ENCODE measurements at places on chromosomes 11 and 22. TPM values are rescaled to one million over a fixed set of nuclear protein-coding genes. Genes with fewer than 3 reads are reported as not detected.

DNA sequence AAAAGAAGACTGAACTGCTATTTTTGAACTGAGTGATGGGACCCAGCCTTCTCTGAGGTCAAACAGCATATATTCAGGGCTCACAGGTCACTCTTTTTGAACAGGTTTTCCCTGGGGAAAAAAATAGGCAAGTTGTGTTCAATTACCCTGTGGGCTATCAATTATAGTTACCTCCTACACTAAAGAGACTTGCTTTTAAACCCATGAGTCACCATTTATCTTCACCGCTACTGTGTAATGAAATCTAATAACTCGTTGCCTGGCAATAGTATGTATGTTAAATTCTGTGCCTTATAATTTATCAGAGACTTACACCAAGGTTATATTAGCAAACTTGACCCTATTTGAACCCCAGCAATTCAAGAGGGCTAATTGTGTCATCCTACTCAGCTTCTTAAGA lies 98.5 kb downstream of the CYP2R1 start:
- DNase-seq = no peak

DNA sequence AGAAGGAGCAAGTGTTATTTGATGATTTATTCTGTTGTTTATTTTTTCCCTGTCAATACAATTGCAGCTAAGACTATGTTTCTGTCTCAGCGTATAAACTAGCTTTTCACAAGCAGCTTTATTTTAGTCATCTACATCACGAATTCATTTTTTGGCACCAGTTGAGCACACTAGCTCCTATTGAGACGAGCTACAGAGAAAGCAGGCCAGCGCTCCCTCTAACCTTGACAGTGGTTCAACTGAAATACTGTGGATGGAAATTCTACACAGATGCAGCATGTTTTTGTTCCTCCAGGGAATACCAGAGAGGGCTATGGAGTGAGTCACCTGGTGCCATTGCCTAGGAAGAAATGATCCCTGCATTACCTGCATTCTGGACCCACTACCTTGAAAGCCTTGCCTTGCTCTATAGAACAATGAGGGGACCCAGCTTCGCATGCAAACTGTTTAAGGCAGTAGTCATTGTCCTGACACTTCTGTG lies 108.2 kb upstream of the ARHGAP42 start:
- DNase-seq = no peak

Gene SPA17
- total RNA-seq = 1.6 TPM

Gene HBG1
- total RNA-seq = not detected

Gene FDX1
- total RNA-seq = 27.7 TPM

DNA sequence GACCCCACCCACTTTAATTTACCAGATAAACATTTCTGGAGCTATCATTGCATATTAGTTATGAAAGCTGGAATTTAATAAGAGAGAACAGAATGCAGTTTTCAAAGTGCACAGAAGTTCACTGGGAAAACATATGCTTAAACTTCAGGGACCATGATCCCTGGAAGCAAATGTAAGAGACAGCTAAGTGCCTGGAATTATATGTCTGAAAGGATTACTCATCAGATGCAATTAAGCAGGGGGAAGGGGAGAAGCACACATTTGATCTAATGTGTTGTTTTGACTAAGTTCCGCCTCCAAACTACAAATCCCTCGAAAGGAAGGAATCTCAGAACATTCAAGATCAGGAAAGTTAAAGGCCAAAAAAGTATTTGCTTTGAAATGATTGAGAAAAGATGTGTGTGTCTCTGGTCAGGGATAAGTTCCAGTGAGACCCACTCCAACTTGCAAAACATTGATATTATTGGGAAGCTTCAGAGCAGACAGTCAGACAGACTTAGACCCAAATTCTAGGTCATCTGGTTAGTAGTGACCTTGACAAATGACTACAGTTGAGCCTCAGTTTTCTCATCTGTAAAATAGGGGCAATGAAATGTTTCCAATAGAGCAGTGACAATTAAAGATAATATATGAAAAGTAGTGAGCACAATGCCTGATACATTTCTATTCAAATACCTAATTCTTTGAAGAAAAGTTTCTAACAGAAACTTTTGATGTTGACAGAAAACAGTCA lies 147.6 kb downstream of the ME3 start:
- no peak for DNase-seq

Gene RIMBP3B
- 0.16 TPM for total RNA-seq

Gene EIF4ENIF1
- total RNA-seq = 18.3 TPM

Gene CSF2RB
- total RNA-seq = 9.7 TPM

Gene APOA4
- total RNA-seq = not detected

GRCh38 chr11:93526346-93526633 lies 16.9 kb downstream of the SMCO4 start:
- DNase-seq = no peak

DNA sequence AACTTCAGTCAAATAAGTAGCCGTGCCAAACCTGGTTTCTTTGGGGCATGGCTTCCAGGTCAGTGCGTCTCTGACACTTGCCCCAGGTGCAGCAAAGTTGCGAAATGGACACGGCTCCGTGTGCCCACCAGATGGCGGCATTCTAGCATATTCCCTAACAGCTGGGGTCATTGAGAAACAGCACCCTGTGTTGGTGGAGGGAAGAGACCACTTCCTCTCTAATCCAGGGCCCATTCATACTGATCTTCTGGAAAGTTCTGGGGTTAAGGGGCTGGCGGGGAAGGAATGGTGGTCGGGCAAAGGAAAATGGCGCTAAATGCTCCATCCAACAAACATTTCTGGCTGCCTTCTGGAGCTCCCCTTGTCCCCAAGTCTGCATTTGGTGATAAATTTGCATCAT lies 141.2 kb upstream of the TIMP3 start:
- peak; percentile 69 for DNase-seq

- no peak for DNase-seq
Measured at GRCh38 chr11:80320226-80320625, 879.4 kb upstream of the TENM4 start.

Gene ABTB2
- total RNA-seq = 0.60 TPM

Gene MPZL2
- 59.5 TPM for total RNA-seq

Gene TAF1D
- total RNA-seq = 197 TPM

Gene OR5P2
- not detected for total RNA-seq

DNA sequence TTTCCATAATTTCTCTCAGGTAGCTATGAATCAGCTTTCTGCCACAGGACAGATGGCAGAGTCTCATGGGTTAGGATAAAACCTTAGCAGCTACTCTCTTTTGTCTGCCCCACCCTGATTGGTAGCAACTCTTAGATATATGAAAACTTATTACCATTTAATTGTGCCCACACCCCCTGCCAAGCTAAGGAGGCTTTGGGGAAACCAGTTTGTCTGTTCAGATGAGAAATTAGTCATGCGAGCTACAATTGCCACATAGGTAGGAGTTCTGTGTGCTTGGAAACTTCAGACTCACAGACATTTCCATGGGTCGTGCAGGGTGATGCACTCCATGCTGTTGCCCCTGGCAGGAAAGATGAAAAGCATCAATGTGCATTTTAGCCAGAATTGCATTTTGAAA lies 39.9 kb downstream of the CD44 start:
- DNase-seq = no peak

Gene RPL27A
- total RNA-seq = 843 TPM

DNA sequence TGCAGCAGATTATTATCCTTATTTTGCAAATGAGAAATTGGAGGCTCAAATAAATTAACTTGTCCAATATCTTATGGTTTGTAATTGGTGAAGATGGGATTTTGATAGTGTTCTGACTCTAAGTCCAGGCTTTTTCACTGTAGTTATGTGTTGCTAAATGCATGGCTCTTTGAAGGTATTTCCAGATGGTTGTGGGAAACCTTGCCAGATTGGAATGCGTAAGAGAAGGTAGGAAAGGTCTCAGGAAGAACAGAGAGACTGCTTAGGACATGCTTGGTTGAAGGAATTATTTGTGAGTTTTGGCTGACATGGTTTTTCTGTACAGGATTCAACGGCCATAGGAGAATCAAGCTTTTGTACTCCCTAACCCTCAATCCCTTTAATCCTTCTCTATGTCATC lies 108.6 kb downstream of the STIM1 start:
- DNase-seq = no peak

- DNase-seq = no peak
Measured at GRCh38 chr22:41757502-41757901, 43.0 kb upstream of the CCDC134 start.

GRCh38 chr22:34010259-34010658 lies 90.0 kb upstream of the LARGE1 start:
- no peak for DNase-seq

DNA sequence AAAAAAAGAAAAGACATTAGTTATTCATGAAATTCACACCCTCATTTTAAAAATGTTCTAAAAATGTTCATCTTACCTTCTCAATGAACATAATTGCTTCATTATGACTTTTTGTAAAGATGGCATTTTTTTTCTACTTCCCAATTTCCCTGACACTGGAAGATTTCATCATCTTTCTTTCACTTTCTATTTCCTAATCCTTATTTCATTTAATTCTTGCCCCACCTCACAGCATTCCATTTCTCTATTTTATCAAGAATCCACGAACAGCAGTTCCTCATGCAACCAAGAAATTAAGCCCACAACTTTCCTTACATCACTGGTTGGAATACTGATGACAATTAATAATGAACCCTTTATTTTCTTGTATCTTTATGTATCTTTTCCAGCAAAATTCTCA lies 1.9 kb downstream of the PATL1 start:
- DNase-seq = no peak

DNA sequence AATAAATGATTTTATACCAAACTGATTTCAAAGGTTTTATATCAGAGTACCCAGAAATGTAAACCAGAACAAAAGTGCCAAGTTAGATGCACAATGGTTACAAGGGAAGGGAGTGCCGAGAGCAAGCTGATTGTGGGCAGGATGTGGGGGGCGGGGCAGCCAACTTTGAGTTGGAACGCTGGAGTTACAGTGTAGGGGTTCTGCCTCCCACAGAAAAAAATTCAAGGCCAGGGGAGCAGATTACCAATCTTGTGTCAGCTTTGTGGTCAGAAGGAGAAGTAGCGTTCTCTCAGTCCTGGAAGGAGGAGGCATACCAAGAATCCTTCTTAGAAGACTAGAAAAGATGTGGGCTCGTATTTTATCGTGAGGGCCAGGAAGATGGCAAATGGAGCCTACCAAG lies 15.9 kb upstream of the POU2AF2 start:
- no peak for DNase-seq

DNA sequence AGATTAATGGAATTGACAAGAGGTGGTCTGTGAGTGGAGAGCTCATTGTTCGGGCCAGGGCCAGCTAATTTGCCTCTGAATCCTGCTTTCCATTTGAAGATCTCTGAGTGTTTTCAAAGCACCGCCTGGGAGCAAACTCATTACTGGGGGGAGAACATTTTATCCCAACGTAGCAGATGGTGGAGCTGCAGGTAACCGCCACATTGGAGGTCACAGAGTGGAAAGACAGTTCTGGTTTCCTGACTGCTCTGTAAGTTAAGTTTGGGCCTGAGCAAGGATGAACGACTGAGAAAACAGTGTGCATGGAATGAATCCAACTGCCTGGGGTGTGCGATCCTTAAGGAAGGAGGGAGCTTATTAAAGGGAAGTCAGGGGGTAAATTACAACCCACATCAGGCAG lies 30.5 kb downstream of the LMO2 start:
- DNase-seq = no peak

Gene SLC37A2
- 2.4 TPM for total RNA-seq

DNA sequence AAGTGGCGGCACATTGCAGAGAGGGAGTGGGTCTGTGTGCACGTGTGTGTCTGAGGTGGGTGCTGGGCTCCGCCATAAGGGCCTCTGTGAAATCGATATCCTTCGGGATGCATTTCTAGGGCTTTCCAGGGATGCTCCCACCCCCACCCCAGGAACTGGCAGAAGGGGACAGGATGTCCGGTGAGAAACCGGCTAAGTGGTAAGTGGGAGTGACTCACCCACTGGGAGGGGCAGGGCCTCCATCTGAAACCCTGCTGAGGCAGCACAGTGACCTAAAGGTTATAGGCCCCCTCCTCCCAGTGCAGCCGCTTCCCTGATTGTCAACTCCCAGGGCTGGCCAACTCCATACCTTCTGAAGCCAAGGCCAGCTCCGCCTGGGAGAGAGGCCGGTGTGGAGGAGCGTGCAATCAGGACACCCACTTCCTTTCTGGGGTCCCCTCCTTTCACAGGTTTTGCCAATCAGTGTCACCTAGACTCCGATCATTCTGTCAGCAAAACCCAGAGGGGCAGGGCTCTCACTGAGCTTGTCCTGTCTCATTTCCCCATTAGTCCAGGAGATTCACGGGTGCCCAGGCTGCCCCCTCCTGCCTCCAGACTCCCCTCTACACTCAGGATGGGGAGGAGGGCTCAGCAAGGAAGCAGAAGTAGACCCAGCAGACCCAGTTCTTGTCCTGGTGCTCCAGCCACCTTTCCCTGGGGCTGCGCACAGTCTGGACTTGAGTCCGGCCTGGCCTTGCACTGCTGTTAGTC lies 44.5 kb downstream of the NECTIN1 start:
- no peak for DNase-seq

DNA sequence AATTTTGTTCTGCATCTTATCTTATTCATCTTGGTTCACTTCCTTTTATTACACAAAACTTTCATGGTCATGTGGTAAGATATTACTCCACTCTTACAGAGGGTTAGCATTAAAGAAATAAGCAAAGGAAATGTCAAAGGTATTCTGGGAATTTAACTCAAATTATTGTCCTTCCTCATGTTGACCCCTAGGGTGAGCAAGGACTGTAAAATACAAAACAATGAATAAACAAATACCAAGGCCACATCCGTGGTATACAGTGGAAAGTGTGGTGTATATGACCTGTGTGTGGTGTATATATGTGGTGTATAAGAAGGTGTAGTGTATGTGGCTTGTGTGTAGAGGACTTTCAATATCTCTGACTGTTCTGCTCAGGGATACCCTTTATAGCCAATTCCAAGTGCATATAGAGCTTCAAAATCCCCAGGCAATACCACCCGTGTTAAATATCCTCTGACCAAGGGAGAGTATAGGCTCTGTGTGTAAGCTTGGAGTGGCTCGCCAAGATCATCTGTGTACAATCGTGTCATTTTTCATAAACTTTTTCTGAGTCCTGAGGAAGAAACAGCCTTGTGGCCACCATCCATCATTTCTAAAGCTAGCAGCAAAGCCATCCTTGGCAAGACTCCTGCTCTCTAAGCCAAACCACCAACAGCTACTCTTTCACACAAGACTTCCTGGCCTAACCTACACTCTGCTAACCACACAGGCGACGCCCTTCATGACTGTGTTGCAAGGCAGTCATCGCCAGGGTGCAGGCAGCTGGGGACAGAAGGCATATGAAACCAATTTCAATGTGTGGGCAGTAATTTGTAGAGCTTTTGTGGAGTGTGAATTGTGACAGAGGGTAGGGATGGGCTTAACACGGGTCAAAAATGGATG lies 548.0 kb downstream of the ETS1 start:
- DNase-seq = peak; percentile 48

DNA sequence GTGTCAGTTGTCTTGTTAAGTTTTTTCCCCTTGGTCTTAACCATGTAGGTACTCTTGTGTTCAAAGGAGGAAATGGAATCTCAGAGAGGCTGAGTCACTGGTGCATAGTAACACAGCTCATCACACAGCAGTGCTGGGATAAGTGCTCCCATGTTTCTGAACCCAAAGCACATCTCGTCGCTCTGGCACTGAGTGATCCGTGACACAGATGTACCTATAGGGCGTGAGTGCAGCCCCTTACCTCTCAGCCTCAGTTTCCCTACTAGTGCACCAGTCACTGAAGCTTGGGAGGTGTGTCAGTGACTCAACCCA lies 234.0 kb downstream of the ST3GAL4 start:
- DNase-seq = no peak

GRCh38 chr11:44987506-44987905 lies 36.8 kb upstream of the TP53I11 start:
- no peak for DNase-seq
